Small intestine (tissue), 16 donors: ENCODE measurements at places on chromosomes 1 and 21.
A peak's percentile ranks its signal among the peaks of the same experiment; 100 is the strongest.

GRCh38 chr1:5428351-5428750 is 563.9 kb downstream of the NPHP4 start:
- H3K36me3 ChIP-seq = no peaks in the 10 kb centered on the region
- H3K27ac ChIP-seq = no peak overlapping the region
- no peak overlapping the region for H3K4me3 ChIP-seq
- DNase-seq = no peak
- peaks cover 3% of the 10 kb centered on the region for H3K27me3 ChIP-seq

DNA sequence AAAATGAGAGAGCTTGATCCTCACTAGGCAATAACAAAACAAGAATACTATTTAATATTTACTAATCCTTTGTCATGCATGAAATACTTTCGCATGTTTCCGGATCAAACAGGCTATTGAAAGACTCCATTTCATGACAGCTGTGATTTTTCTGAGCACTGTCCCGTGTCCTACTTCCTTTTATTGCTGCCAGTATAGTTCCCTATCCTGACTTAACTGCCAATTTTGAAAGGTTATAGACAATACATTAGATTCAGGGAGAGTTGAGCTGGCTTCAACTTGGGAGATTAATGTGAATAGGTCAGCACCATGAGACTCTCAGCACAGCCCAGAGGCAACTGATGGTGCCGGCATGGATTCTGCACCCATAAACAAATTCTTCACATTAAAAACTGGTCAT is 225.8 kb downstream of the VAV3 start:
- no peaks in the 10 kb centered on the region for H3K4me1 ChIP-seq
- no peak overlapping the region for H3K4me3 ChIP-seq
- DNase-seq = no peak
- no peak overlapping the region for H3K27ac ChIP-seq
- H3K27me3 ChIP-seq = no peaks in the 10 kb centered on the region
- H3K36me3 ChIP-seq = no peaks in the 10 kb centered on the region

DNA sequence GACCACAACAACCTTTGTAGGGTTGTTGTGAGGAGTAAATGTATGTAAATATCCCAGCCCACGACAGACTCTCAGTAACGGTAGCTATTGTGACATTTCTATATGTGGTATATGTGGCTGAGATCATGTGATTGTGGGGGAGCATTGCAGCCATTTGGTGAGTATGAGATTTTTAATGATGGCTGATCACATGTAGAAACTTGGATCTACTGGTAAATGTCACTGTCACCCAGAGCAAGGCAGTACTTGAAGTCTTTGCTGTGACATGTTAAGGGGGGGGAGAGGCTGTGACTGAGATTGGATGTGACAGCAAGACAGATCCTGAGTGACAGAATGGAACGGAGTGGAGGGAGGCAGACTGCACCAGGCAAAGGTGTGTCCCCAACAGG is 23.9 kb upstream of the MEF2D start:
- no peak overlapping the region for H3K4me3 ChIP-seq
- H3K27ac ChIP-seq = peak overlapping the region; percentile 43
- DNase-seq = no peak
- H3K27me3 ChIP-seq = no peaks in the 10 kb centered on the region
- H3K36me3 ChIP-seq = peaks cover 20% of the 10 kb centered on the region

DNA sequence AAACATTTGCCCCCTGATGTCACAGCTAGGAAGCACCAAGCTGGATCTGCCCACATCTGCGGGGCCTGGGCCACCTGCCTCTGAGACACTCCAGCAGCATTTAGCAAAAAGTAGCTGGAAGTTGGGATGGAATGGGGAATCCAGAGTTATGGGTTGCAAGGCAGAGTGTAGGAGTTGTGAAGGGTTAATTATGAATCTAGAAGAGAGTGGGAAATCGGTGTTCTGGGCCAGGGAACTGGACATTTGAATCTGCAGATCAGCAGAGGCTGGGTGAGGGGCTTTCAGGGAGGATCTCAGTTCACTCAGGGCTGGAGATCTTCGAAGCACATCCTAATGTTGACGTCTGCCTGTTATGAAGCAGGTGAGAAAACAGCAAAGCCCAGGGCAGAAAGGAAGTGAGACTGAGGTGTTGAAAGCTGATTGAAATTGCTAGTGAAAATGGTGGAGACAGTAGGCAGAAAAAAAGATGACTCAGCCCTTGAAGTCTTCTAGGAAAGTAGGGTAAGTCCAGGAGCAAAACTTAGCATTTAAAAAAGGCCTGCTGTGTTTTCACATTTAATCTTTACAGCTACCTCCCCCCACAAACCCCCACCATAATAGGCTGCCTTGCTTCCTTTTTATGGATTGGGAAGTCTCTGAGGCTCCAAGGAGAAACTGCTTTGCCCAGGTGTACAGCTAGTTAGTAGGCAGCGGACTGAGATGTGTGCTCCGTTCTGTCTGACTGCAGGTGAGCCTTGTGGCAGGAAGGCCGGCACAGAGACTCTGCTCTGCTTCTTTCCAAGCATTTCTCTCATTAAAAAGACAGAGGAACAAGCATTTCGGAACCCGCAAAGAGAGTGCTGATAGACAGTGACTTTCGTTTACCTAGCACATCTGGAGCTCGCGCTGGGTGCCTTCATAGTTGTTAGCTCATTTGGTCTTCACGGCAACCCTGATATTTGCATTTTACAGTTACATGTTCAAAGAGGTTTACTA is 7.2 kb downstream of the VANGL1 start:
- peaks cover 51% of the 10 kb centered on the region for H3K4me1 ChIP-seq
- DNase-seq = peak; percentile 37
- H3K4me3 ChIP-seq = no peak overlapping the region
- no peaks in the 10 kb centered on the region for H3K36me3 ChIP-seq
- no peaks in the 10 kb centered on the region for H3K27me3 ChIP-seq

DNA sequence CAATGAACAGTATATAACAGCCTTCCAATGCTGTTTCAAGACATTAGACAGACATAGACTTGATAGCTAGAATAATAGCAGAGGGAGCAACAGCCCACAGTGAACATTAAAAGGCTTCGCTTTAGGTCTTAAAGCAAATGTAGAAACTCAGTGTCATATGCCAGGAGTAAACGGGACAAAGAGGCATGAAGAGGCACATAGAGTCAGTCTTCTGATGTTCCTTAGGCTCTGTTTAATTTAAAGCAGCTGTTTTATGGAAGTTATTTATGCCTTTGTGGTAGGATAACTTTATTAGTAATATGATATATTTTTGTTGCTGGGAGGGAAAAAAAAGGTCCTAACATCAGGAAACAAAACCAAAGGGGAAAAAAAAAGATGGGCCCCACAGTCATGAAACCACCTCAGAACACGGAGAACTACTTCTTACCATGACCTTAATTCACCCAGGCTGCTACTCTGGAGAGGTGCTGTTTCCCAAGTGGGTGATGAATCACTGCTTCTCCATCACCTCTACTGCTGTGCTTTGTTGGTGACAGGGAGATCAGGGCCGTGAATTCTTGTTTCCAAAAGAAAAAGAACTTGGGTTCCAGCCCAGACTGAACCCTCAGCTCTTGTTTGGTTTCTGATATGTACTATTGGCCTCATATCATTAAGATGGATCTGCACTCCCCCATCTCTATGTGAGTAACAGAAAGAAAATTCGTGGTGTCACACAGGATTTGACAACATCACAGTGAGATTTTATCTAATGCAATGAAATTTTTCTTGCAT is 616.9 kb downstream of the KIF26B start:
- H3K4me1 ChIP-seq = no peaks in the 10 kb centered on the region
- no peak overlapping the region for H3K4me3 ChIP-seq
- DNase-seq = no peak
- H3K36me3 ChIP-seq = no peaks in the 10 kb centered on the region
- H3K27ac ChIP-seq = no peak overlapping the region
- no peaks in the 10 kb centered on the region for H3K27me3 ChIP-seq

- no peaks in the 10 kb centered on the region for H3K4me1 ChIP-seq
- DNase-seq = no peak
- no peak overlapping the region for H3K27ac ChIP-seq
- no peak overlapping the region for H3K4me3 ChIP-seq
- H3K27me3 ChIP-seq = peaks cover 6% of the 10 kb centered on the region
Measured at GRCh38 chr1:34265396-34265795, 88.7 kb downstream of the C1orf94 start.

GRCh38 chr1:3373175-3373574 is 81.3 kb upstream of the ARHGEF16 start:
- H3K4me1 ChIP-seq = no peaks in the 10 kb centered on the region
- H3K27me3 ChIP-seq = no peaks in the 10 kb centered on the region
- H3K27ac ChIP-seq = no peak overlapping the region
- DNase-seq = no peak
- no peaks in the 10 kb centered on the region for H3K36me3 ChIP-seq

- H3K36me3 ChIP-seq = no peaks in the 10 kb centered on the region
- no peaks in the 10 kb centered on the region for H3K4me1 ChIP-seq
- H3K27ac ChIP-seq = no peak overlapping the region
Measured at GRCh38 chr1:203167913-203168200, 7.8 kb downstream of the MYBPH start.

DNA sequence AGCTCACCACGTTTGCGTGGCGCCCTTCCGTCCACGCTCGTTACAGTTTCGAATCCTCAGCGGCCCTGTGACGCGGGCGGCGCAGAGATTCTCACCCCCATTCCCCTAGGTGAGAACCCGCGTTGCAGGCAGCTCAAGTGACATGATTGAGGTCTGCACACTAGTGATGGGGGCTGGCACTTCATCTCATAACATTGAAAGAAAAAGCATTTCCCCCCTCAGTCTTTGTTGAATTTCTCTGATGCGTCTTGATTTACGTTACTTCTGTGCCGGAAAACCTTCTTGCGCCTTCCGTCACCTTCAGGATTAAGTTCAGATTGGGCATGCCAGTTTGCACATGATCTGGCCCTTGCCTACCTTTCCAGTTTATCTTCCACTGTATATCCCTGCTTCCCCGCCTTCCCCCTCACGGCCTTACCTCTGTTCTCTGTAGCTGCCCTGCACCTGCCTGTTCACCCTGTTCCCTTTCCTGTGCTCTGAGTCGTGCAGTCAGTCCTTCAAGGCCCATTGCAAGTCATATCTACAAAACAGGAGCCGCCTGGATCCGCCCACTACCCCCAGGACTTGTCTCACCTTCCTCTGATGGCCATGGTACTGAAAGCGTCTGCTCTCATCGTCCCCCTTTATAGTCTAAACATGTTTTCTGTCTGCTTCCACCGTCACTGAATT is 1.1 kb downstream of the CTPS1 start:
- no peaks in the 10 kb centered on the region for H3K36me3 ChIP-seq
- no peak for DNase-seq
- no peaks in the 10 kb centered on the region for H3K27me3 ChIP-seq
- peaks cover 38% of the 10 kb centered on the region for H3K4me1 ChIP-seq
- H3K27ac ChIP-seq = peak overlapping the region; percentile 62

DNA sequence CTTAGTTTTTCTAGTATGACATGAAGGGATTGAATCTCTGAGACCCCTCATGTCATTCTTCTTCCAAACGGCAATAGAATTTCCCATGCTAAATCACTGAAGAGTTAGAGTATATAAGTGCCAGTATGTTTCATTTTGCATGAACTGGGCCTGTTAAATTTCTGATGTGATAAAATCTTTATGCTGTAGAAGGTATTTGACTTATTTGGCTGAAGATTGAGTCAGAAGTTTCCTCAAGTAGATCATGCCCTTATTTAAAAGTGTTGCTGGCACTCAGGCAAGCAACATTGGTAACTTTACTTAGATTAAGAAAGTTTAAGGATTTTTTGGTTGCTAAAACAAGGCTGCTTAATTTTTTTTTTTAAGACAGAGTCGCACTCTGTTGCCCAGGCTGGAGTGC is 13.3 kb downstream of the ATF6 start:
- H3K27ac ChIP-seq = no peak overlapping the region
- no peak for DNase-seq
- H3K36me3 ChIP-seq = peaks cover 6% of the 10 kb centered on the region
- no peak overlapping the region for H3K4me3 ChIP-seq
- H3K4me1 ChIP-seq = no peaks in the 10 kb centered on the region
- H3K27me3 ChIP-seq = no peaks in the 10 kb centered on the region

DNA sequence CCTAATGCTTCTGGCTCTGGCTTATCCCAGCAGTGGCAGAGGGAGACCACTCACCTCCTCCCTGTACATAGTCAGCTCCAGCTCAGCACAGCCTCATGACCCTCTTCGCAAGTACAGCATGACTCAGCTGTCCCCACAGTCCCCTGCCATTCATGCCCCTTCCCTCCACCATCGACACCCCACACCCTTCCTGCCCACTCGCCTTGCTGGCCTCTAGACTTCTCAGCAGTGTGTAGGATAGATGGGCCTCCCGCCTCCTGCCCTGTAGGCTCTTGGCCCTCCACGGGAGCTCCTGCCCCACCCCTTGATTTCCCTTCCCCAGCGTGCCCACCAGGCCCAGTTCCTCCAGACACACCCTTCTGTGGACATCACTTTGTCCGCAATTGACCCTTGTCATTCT is 9.8 kb downstream of the NPR1 start:
- no peak overlapping the region for H3K27ac ChIP-seq
- DNase-seq = no peak
- H3K4me3 ChIP-seq = no peak overlapping the region
- no peaks in the 10 kb centered on the region for H3K36me3 ChIP-seq

DNA sequence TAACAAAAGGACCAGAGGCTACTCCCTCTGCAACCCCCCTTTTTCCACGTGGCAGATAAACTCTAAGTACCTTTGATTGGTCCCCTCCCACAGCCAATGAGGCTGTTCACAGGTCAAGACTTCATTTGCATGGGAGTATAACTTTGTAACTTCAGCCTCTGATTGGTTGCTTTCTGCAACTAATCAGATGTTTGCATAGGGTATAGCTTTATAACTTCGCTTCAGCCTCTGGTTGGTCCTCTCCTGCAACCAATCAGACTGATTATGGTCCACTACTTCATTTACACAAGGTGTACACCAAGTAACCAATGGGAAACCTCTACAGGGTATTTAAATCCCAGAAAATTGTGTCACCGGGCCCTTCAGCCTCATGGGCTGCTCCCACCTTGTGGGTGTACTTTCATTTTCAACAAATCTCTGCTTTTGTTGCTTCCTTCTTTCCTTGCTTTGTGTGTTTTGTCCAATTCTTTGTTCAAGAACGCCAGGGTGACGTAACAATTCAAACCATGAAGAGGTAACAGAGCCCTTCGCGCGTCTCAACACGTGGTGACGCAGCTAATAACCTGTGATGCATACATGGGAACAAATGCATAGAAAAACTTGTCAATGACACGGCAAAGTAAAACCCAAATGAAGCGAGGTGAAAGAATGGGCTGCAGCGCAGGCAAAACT is 47.2 kb downstream of the VPS26C start:
- H3K36me3 ChIP-seq = peaks cover 14% of the 10 kb centered on the region
- H3K4me1 ChIP-seq = no peaks in the 10 kb centered on the region
- no peak overlapping the region for H3K4me3 ChIP-seq
- no peak overlapping the region for H3K27ac ChIP-seq

GRCh38 chr1:24089743-24090555 is 22.0 kb downstream of the MYOM3 start:
- H3K27ac ChIP-seq = no peak overlapping the region
- no peaks in the 10 kb centered on the region for H3K4me1 ChIP-seq
- no peak for DNase-seq
- no peak overlapping the region for H3K4me3 ChIP-seq
- H3K27me3 ChIP-seq = no peaks in the 10 kb centered on the region
